Stimulated activated CD8-positive, alpha-beta memory T cell treated with anti-CD3 and anti-CD28 coated beads, Interleukin-2, amount 100 ng/mL, for 1 hour (primary cell): ENCODE measurements at places on chromosomes 13 and 19.

DNA sequence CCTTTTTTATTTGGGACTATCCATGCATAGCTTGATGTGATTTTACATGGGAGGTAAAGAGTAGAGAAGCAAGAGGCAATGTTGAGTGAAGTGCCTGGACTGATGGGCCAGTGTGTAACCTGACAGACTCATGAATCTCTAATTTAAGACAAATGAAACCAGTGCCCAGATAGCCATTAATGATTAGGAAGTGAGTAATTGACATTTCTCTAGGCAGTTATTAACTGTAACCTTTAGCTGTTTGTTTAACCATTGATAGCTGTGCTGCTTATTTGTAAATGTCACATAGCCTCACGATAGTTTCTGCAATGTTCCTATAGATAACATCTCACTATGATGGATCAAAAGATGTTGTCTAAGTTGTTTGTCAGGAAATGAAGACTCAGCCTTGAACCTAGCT, 1047.5 kb upstream of the SPRY2 start:
- no peak for DNase-seq

GRCh38 chr13:35736876-35737275, 260.4 kb upstream of the MAB21L1 start:
- no peak for DNase-seq

- no peak for DNase-seq
Observed at GRCh38 chr19:4622695-4623421, 16.5 kb upstream of the TNFAIP8L1 start.

DNA sequence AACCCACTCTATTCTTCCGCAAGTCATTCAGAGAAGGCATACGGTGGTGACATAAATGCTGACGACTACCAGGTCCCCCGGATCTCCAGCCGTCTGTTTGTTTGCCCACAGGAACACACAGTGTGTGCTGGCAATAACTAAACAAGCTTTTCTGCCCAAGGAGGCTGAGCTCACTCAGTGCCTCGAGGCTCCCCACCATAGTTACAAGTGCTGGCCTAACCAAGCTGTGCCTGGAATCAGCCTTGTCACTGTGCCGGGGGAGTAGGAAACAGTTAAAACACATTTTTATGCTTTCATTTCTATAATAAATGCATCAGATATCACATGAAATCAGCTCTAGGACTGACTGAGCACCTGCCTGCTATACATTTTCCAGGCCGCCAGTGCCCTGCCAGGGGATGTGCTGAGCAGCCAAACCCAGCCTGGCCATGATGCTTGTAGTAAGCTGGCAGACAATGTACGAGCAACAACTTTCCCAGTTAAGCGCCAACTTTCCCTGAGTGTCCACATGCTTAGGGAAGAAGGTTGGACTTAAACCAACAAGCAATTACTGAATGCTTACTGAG, 28.1 kb downstream of the BRD4 start:
- no peak for DNase-seq

DNA sequence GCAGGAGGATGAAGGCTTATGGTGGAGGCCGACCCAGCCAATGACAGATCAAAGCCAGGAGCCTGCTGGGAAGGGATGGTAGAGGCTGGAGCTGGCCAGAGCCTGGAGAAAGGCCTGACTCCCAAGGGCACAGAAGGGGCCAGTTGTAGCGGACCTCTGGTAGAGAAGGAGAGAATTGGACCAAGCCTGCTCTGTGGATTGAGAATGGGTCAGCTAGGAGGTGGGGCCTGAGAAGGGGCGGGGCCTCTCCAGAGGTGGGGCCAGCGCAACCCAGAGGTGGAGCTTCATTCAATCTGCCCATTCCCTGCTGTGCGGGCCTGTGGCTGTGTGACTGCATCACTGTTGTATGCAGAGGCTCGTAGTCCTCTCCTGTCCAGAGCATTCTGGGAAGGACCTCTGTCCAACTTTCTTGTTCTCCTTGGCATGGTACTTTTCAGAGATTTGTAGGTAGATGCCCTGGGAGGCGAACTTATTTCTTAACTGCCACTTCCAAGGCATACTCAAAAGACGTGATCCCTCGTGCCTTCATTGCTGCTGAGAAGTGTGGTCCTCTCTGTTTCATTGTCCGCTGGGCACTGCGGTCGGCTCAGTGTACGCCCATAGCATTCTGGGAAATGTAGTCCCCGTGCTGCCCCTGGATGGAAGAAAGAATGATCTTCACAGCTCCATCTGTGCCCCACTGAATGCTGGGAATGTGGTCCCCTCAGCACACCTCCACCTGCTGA, 6.7 kb downstream of the GRIN2D start:
- DNase-seq, result no peak

GRCh38 chr13:21606251-21606650, 2.3 kb upstream of the MICU2 start:
- no peak for DNase-seq

GRCh38 chr13:106528718-106529414, 6.6 kb downstream of the EFNB2 start:
- DNase-seq, result no peak

GRCh38 chr13:103255587-103256301, 189.5 kb upstream of the SLC10A2 start:
- DNase-seq, result no peak

DNA sequence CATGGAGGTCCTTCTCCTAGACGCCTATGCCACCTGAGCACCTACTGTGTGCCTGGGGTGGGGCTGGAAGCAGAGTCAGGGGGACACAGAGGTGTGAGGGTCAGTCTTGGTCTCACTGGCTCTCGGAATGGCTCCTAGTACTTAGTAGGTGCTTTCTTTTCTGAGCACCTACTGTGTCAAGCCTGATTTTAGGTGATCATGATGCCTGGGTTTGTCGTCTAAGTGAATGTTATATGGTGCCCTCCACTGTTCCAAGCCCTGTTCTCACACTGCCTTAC, 20.0 kb downstream of the MYH14 start:
- no peak for DNase-seq

GRCh38 chr19:33047422-33047821, 17.3 kb downstream of the RHPN2 start:
- no peak for DNase-seq

DNA sequence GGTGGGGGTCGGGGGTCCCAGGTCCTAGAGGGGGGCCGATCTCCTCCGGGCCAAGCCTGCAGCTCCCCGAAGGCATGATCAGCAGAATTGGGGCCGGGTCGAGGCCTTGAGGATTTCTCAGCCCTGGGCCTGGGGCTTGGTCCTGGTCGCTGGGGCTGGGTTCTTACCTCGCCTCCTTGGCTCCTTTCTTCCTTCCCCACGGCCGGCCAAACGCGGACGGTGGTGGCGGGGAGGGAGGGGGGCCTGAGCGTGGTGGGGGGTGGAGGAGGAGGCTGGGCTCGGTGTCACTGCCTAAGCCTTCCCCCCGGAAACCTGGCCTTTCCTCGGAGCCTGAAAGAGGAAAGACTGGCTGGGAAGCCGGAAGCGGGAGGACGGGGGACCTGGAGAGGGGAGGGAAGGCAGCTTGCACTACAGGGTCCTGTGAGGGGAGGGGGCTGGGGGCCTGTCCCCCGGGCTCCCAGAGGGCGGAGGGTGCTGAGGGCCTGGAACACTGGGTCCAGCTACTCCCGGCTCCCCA, at the start of gene ZNF579:
TSS of gene ZNF579 (minus strand) at position 221 of the 517 bp plus-strand sequence. CDS start 1,209 bp downstream, outside the sequence.
- DNase-seq, result peak; percentile 50

DNA sequence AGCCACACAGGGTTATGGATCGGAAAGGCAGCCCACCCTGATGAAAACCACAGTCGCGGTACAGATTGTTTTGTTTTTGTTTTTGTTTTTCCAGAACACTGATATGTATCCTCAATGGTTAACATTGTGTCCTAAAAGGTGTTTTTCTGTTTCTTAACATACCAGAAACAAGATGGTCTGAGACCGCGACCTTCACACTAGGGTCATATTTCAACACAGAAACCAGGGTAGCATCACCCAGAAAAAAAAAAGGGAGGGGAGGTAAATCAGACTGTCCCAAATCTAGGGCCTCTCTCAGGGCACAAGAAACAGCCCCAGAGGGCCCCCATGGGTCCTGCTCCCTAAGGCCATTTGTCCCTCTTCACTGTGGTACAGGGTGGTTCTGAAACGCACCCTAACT, 66.5 kb downstream of the INSR start:
- no peak for DNase-seq

- no peak for DNase-seq
Observed at GRCh38 chr13:90447734-90448101, 899.8 kb upstream of the MIR17HG start.

DNA sequence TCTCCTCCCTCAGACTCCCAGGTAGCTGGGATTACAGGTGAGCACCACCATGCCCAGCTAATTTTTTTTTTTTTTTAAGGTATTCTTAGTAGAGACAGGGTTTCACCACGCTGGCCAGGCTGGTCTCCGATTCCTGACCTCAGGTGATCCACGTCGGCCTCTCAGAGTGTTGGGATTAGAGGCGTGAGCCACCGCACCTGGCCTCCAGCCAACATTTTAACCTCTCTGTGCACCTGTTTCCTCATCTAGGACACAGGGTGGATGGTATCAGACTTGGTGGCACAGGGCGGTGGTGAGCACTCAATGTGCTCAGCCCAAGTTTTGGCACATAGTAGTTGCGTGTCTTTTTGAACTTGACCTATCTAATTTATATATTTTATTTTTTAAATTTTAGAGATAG, 12.5 kb downstream of the APBA3 start:
- DNase-seq, result no peak

DNA sequence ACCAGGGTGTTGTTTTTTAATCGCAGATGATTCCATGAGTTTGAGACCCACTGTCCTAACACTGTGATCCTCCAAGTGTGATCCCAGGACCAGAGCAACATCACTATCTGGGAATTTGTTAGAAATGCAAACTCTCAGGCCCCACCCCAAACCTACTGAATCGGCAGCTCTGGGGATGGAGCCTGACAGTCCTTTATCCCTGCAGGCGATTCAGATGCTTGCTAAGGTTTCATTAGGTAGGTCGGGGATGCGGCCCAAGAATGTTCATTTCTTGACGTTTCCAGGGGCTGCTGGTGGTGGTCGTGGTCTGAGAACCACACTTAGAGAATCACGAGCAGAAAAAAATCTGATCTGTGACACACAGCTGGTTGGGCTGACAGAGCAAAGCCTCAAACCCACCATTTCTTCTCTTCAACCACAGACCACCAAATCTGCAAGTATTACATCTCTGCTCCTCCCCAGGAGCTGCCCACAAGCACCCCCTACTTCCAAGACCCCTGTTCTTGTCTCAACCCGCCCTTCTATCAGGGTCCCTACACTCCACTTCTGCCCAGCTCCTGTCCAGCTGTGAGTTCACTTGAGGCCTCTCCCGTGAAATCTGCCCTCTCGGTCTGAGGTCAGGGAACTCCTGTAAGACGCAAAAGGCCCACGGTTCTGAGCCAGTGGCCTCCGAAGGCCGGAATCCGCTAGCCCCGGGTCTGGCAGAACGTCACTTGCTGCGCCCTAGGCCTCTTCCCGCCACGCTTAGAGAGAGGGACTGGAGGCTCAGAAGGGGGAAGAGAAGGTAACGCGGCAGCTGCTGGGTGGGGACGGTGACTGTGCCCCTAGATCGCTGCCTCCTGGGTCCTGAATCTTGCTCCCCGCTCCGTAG, 1.1 kb upstream of the FARP1 start:
- DNase-seq, result no peak

DNA sequence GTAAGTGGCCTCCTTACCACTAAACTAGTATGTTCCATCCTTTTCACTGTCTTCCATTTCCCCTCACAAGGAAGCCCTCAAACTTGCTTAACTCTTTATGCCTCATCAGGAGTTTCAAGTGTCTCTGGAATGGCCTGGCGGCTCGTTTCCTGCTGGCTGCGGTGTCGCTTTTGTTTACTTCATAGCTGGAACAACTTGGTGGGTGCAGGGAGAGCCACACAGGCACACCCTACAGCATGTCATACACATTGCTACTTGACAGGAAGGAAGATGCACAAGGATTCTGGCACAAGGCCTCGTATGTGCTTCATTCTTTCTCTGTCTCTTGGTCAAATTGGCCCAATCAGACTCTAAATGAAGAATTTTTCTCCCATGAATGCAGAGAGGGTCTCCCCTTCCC, 488.3 kb downstream of the FOXO1 start:
- DNase-seq, result no peak

DNA sequence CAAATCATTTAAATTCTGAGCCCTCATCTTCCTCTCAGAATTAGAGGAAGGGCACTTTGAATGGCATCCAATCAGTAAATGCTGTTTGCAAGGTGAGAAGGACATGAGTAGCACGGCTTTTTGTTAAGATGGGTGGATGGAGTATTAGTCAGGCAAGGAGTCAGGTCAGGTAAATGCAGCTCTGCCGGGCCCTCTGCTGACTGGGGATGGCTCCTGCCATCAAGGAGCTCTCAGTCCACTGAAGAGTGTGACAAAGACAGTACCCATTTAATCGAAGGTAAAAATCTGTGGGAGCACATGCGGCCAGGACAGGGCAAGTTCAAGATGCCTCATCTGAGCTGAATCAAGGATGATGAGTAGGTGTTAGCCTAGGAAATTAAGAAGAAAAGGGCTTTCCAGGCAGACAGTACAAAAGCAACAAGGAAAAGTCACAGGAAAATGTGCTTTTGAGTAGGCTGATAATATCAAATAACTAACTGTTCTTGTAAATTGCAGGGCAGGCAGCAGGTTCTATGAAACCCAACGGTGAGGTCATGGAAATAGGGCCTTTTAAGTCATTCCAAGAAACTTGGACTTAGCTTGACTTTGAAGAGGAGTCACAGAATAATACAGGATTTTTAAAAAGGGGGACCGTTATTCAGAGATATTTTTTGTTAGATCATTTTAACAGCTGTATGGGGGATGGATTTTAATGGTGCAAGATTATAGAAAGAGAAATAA, 670.5 kb upstream of the ARGLU1 start:
- DNase-seq, result no peak

- DNase-seq, result no peak
Observed at GRCh38 chr13:66899955-66900354, 330.2 kb downstream of the PCDH9 start.

GRCh38 chr13:22926748-22927400, 253.9 kb upstream of the SGCG start:
- DNase-seq, result no peak

- DNase-seq, result no peak
Observed at GRCh38 chr13:40508767-40509342, 157.6 kb downstream of the FOXO1 start.

DNA sequence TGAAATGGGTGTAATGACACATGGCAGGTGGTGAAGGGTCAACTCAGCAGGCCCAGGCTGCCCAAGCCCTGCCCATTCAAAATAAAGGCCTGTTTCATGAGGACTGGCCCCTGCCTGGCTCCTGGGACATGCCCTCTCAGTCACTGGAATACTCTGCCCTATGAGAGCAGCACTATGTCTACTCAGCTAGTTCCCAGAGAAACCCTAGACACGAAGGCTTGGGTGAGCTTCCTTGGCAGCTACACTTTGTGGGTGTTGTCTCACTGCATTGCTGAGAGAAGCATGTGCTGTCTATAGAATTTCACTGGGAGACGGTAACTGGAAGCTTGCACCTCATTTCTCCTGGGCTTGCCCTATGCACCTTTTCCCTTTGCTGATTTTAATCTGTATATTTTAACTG, 752.8 kb downstream of the LIG4 start:
- DNase-seq, result no peak

DNA sequence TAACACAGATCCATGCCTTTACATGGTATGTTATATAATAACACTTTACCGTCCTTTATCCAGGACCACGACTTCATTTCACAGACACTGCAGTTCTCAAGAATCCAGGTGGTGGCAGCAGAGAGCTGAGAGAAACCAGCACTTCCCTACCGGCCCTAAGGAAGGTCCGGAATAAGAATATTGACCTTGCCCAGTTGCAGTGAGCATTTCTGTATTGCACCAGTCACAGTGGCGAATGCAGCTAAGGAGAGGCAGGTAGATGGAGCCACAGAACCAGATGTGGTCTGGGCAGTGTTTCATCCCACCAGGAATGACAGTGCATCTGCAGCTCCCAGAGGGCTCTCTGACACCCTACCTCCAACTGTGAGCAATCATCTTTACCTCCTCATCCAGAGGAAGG, 44.6 kb downstream of the ZNF787 start:
- DNase-seq, result no peak

- no peak for DNase-seq
Observed at GRCh38 chr19:53978975-53979801, 12.2 kb upstream of the CACNG6 start.
